ENCODE measurements at places on chromosomes 5 and 9.

DNA sequence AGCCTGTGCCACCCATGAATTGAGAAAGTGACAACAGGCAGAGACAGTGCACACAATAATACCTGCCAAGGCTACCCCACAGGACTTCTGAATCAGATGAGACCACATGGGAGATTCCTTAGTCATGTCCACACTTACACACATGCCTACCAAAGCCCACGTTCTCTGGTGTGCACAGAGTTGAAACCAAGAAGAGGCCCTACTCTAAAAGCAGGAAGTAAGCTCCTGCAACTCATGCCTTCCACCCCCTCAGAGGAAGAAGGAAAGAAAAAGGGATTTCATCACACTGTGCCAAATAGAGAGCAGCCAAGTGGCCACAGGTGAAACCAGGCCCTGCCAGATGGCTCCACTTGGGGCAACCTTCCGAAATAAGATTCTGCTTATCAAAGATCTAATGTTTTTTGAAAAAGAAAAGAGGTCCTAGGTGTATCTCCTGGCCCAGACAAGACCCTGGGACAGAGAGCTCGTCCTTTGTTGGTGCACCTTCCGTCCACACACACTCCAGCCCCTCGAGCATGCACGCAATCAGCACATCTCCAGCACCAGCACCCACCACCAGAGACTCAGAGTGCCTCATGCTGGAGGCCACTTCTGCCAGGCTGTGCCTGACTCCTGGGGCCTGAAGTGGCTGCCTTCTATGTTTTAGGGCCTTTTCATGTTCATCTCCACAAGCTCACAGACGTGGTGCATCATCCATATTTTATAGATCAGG is 114.6 kb upstream of the SPOCK1 start:
- DNase-seq: no peak

- no peak for DNase-seq
Observed at GRCh38 chr5:39224196-39224761, 4.9 kb upstream of the FYB1 start.

GRCh38 chr9:134627417-134628353 is 13.9 kb upstream of the COL5A1 start:
- DNase-seq: no peak

GRCh38 chr5:10762776-10763500 is 1.9 kb upstream of the DAP start:
- DNase-seq: no peak

DNA sequence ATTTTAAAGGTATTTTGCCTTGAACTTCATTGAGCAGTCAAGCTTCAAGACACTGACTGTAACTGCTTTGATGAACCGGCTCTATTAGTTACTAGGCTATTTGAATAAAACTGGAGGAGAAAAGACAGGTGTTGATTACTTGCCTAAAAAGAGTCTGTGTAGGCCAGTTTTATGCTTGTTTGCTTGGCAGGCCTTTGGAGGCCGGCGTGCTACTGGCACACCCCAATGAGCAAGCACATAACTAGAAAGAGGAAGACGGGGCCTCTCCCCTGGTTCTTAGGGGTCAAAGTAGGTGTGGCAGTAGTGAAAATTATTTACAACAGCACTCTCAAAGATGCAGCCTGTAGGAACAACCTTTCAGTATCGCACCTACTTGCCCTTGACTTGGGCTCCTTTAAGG is 2.1 kb upstream of the ZFR start:
- DNase-seq: no peak

DNA sequence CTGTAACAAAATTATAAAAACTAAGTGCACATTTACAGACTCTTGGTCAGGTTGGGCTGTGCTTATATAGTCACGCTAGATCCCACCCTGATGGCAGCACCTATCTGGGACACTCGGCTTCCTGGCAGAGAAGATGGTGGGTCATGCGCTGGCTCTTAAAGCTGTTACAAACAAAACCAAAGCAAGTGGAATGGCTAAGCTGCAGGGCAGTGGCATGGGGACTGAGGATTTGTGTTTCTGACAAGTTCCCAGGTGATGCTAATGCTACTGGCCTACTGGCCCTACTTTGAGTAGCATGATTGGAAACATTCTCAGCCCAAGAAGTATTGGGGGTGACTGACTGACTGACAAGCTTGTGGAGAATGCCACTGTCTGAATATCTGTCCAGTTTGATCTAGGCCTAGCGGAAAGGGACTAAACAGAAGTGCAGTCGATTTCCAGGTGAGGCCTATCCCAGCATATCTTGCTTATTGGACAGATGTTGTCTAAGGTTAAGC is 8.3 kb downstream of the BTF3 start:
- no peak for DNase-seq

- DNase-seq: peak; percentile 7
Observed at GRCh38 chr5:115064380-115064779, 105.3 kb downstream of the TRIM36 start.

GRCh38 chr9:16591092-16591491 is 279.4 kb downstream of the BNC2 start:
- no peak for DNase-seq

DNA sequence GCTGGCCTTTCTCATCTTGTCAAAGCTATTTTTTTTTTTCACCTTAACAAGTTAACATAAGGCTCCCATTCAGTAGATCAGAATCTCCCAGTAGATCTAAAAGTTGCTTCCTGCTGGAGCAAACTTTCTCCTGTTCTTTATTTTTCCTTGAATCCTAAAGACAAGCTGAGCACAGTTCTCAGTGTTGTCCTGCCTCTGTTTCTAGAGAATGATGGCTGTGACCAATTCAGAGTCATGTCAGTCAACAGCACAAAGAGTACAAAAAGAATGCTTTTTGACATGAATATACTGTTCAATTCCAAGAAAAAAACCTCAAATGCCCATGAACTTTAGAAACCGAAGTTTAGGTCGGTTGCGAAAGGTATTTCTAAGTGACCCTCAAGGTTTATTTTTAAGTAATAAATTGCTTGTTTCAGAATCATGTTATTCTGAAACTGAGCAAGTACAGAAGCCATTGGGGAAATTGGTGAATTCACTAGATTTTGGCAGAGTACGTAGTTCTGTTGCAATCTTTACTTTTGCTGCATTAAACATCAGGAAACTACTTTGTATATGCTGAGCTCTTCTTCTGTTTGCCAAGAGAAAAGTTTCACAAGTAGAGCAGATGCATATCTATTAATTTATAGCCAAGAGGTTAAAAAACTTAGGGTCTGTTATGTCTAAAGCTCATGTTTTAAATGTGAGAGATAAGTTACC is 161.7 kb upstream of the RPS23 start:
- DNase-seq: no peak

GRCh38 chr5:174234388-174234787 is 188.9 kb downstream of the NSG2 start:
- no peak for DNase-seq

DNA sequence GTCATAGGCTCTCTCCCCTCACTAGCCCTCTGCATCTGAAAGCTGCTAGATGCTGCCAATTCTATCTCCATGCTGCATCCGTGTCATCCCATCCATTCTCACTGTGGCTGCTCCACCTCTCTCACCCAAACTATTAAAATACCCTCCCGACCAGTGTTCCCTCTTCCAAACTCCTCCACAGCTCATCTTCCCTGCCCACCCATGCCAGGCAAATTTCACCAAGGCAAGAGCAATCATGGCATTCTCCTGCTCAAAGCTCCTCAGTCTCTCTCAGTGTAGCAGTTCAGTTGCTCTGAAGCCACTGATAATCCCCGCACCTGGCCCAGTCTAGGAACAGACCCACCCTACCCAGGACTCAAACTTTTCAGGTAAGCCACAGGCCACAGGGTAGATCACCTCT is 48.4 kb downstream of the SPOCK1 start:
- no peak for DNase-seq

DNA sequence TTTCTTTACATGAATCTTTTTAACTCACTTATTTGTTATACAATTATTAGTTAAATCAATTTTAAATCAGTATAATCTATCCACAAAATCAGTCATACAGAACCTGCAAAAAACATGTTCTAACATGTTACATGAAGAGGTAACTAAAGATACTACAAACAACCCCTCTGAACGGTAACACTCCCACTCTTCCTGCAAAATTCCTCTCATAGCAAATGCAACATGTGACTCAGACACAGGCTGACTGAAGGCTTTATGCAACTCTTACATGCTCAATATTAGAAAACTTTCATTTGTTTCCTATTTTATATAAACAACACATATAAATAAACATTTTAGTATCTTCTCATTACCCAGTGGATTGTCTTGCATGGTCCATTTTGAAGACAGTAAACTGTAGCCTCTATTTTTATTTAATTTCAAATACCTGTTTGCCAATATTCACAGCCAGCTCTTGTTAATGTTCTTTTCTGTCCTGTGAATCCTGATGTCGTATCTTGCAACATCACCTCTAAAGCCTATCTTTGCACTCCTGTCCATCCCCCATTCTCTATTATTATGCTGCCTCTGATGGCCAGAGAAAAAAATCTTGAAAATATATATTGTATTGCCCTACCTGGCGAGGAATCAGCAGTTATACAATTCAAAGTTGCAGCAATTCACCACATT is 100.5 kb upstream of the CCDC152 start:
- DNase-seq: no peak

DNA sequence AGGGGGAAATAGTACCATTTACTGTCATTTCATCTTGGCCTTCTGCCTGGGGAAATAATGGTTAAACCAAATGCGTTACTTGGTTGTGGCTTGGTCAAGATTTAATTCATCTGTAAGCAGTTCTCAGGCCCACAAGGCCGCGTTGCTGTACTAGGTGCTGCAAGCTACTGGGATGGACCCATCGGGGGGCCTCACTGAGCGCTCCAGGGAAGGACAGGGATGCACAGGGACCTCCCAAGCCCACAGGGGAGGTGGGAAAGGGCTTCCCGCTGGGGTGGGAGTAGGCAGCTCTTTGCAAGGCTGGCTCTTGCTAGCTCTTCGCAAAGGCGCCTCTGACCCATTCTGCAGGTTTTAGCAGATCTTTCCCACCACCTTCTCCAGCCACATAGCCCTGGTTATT is 8.0 kb downstream of the GFPT2 start:
- DNase-seq: no peak

DNA sequence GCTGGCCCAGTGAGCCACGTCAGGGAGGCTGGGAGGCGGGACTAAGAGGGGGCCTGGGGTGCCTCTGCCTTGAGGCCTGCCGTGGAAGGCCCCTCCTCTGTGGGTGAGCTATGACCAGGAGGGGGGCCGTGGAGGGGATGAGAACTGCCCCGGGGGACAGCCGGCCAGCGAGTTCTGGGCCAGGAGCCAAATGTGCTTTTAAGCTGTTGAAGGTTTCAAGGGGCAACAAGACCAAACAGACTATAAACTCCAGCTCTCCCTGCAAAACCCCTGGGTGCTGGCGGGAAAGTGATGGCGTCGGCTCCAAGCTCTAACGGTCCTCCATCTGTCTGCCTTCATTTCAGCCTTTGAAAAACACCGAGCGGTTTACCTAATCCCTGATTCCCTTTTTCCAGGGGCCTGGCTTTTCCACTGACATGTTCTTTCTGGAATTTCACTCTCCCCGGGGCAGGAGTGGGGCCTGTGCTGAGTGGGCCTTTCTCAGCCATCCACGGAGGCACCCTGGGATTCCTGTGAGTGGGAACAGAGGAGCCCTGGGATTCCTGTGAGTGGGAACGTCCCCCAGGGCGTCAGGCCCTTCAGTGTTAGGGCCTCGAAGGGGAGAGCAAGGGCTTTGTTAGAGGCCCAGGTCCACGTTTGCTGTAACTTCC is 65.6 kb downstream of the COL5A1 start:
- DNase-seq: peak; percentile 7

- DNase-seq: no peak
Observed at GRCh38 chr9:70917277-70917676, 204.1 kb downstream of the TRPM3 start.

DNA sequence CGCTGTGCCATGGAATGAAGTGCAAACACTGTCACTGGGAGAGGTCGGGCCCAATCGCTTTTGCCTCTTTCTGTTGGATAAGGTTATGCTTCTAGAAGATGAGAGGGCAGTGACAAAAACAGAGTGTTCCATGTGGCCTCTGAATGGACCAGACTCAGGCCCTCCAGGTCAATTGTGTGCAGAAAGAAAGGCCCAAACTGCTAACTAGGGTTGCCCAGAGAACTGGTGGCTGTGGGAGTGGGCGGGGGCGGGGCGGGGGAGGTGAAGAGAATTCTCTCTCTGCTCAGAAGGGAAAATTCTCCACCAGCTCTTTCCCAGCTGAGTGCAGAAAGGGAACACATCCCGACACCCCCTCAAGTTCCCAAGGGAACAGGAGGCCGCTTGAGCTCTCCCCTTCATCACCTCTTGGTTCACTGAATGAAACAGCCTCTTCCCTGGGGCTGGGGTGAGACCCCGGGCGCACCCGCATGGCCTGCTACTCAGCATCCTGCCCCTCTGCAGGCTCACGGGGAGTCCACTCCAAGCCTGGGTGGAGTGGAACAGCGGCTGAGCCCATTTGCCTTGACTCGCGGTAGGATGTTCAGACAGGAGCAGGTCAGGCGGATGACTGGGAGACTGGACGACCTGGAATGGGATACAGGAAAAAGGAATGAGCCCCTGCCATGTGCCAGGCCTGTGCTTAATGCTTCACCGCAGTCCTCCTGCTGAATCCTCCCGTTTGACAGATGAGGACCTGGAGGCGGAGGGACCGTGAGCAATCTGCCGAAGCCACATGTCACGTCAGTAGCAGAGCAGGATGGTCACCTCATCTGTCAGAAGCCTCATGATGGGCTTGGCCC is 93.8 kb upstream of the FANCC start:
- DNase-seq: no peak
